ENCODE measurements at places on chromosomes 1 and 21.

GRCh38 chr1:214107322-214108096 lies 119.7 kb downstream of the PROX1 start:
- DNase-seq = no peak

- no peak for DNase-seq
Observed at GRCh38 chr1:212819726-212820125, 27.7 kb downstream of the SPATA45 start.

DNA sequence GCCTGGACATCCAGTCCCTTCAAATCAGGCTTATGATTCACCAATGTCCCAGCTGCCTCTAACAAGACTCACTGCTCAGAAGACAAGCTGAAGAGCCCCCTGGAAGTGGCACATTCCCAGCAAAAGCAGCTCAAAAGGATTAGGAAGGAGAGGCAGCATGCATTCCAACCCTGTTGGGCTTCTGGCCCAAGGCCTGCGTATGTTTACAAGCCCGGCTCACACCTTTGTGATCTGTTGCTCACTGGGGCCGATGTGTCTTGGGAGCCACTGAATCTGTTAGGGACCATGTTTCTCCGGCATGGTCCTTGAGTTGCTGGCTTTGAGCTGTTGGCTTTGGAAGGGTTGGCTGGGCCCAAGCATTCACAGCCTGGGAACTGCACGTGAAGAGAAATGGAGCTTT lies 81.2 kb upstream of the C1orf174 start:
- DNase-seq = no peak

DNA sequence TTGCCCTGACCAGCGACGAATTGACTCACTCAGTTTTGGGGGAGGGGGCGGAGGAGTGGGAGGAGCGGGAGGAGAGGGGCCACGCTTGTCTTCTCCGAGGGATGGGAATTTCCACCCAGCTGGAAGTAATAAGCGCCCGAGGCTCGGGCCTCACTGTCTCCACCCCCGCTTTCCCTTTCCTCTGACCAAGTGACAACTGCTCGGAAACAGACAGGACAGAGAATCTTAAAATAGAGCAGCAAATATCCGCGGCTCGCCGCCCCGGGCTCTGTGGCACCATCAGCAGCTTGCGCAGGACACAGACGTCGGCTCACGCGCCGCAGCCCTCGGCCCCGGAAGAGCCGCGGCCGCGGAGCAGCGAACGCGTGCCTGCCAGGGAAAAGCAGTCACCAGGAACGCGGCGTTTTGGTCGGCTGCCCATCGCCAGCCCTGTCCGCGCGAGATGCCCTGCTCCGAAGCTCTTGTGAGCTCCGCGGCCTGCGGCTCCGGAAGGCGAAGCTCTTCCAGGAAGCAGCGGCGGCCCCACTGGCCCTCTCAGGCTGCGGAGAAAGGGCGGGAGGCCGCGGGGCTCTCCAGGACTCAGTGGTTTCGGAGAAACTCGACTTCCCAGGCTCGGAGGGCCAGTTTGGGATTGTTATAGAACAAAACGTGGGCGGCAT lies 10.7 kb upstream of the RGS16 start:
- peak; percentile 44 for DNase-seq

DNA sequence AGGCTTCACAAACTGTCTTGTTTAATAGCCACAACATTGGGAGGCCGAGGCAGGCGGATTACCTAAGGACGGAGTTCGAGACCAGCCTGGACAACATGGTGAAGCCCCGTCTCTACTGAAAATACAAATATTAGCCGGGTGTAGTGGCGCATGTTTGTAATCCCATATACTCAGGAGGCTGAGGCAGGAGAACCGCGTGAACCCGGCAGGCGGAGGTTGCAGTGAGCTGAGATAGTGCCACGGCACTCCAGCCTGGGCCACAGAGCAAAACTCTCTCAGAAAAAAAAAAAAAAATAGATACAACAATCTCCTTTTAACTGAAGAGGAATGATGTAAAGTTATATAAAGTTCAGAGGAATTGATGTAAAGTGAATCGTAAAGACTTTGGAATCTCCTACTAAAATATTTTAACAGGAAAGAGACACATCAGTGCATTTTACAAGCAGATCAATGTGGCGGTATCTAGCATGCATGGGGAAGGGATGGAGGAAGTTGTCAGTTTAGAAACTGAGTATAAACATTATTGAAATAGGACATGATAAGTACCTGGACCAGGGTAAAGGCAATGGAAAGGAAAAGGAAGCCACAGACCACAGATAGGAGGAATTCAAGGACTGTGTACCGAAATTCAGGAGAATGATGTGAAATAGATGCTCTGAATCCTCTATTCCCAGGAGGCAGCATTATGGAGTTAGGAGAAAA lies 41.5 kb downstream of the PTPRC start:
- DNase-seq = no peak

- DNase-seq = peak; percentile 67
Observed at GRCh38 chr21:25501996-25502665, 105.2 kb downstream of the MRPL39 start.

DNA sequence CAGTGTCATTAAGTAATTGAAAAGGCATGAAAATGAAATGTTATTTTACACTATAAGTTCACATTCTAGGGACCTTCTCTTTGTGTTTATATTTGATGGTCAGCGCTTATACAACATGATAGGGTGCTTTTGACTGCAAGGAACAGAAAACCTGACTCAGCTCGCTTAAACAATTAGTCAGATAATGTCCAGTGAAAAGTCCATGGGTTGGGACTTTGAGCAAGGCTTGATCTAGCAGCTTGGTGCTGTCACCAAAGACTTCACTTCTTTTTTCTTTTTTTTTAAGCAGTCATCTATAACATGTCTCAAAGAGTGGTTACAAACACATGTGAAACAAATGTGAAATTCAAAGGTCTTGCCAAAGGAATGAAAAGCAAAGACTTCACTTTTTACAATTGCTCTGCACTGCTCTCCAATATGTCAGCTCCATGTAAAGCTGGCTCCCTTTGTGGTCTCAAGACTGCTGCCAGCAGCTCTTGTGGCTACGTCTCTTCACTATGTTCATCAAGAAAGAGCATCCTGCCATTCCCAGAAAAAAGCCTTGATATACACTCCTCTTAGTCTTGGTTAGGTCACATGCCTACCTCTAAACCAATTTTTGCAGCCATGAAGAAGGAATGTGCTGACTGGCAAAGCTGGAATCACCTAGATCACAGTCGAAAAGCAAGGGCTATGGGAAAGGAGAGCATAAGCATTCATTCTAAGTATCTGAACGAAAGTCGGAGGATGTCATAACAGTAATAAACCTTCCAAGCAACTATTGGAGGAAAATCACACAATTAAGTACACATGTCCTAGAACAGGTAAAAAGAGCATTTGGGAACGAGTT lies 15.2 kb downstream of the F3 start:
- no peak for DNase-seq

GRCh38 chr1:44276901-44277300 lies 63.6 kb downstream of the DMAP1 start:
- DNase-seq = no peak

- no peak for DNase-seq
Observed at GRCh38 chr1:235069577-235070563, 58.8 kb downstream of the TOMM20 start.

DNA sequence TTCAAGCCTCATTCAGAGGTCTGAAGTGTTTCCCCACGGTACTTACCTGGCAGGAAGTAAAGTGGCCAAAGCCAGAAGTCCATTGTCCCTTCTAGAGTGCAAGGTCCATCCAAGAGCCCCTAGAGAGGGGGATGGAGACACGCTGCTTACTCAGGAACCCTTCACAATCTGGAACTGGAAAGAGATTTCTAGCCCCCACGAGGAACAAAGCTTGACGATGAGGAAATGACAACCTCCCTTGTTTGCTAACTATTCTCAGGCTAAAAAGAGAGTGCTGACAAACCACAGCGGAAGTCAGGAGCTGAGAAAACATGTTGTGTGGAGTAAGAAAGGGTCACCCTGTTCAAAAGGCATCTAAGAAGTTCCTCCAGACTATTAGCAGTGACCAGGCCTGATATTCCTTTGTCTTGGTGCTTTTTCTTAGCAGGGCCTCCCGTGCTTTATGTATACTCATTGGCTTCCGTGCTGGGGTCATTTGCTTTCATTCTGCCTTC lies at the start of gene FCMR:
Gene FCMR, minus strand, starts transcription at position 170 of the 494 bp plus-strand sequence. Its CDS starts 87 bp downstream, at position 83.
- DNase-seq = peak; percentile 86

DNA sequence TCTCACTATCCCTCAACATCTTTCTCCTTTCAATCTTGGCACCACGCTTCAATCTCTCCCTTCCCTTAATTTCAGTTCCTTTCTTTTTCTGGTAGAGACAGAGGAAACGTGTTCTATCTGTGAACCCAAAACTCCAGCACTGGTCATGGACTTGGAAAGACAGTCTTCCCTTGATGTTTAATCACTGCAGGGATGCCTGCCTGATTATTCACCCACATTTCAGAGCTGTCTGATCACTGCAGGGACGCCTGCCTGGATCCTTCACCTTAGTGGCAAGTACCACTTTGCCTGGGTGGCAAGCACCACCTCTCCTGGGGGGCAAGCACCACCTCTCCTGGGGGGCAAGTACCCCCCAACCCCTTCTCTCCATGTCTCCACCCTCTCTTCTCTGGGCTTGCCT lies 27.8 kb downstream of the SELL start:
- DNase-seq = no peak

- DNase-seq = no peak
Observed at GRCh38 chr1:117077267-117077666, 17.1 kb downstream of the TTF2 start.

GRCh38 chr1:215793180-215793579 lies 226.1 kb downstream of the KCTD3 start:
- no peak for DNase-seq

DNA sequence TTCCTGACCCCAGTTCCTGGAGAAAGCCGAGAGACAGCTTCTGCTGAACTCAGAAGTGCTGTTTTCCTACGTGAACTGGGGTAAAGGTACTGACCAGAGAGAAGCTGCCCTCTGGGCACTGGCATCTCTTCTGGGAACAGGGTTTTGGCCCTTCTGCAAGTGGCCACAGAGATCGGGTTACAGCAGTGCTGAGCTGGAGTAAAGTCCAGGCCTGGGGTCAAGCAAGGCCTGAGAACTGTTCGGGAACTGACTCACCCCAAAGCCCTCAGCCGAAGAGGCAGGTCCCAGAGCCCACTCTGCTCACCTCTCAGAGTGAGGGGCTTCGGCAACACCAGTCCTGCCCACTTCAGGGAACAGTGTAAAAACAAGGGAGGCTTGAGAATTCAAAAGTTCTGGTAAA lies 177.2 kb upstream of the RUNX1 start:
- no peak for DNase-seq

- no peak for DNase-seq
Observed at GRCh38 chr1:239717097-239717917, 330.9 kb downstream of the CHRM3 start.

Data from HL-60 (cell line).